ENCODE measurements at places on chromosomes 2 and 18. TPM values are rescaled to one million over a fixed set of nuclear protein-coding genes. Genes with fewer than 3 reads are reported as not detected.

CCL20 gene
- total RNA-seq, result 106 TPM

ABHD1 gene
- total RNA-seq, result 1.3 TPM

MYOM1 gene
- 45.9 TPM for total RNA-seq

SLC9A4 gene
- total RNA-seq, result not detected

KIAA2012 gene
- total RNA-seq, result 0.11 TPM

DNA sequence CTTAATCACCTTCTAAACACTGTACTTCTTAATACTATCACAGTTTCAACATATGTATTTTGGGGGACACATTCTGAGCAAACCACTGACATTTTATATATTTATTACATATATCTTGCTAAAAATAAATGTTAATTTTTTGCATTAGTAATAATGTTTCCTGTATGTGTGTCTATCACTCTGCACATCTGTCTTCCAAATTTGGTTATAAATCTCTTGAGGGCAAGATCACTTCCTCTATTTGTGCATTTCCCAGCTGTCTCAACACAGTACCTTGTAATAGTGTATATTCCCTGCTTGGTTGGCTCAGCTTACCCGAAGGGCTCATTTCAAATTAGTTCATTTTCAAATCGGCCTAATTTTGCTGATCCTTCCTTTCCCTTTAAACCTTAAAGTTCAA lies 617.1 kb upstream of the GYPC start:
- no peak overlapping the region for H3K4me3 ChIP-seq
- H3K27ac ChIP-seq, result no peak overlapping the region
- no peaks in the 10 kb centered on the region for H3K27me3 ChIP-seq
- no peaks in the 10 kb centered on the region for H3K4me1 ChIP-seq
- DNase-seq, result no peak
- no peaks in the 10 kb centered on the region for H3K36me3 ChIP-seq

DNA sequence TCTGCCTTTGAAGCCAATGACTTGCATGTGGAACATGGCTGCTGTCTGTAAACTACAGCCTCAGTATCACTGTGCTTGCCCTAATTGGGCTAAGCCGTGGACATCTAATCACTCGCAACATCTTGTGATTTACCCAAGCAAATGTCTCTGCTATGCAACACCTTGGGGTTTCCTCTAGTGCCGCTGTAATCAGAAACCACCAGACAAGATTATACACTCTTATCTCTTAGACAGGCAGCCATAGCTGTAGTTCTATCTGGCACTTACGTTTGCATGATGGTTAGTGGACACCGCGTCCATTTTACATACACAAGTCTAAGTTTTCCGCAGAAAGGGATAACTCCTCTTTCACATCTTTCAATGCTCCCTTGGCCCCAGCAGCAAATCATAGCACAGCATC lies 204.3 kb upstream of the CCDC68 start:
- H3K27ac ChIP-seq, result no peak overlapping the region
- DNase-seq, result no peak
- no peak overlapping the region for H3K4me3 ChIP-seq
- no peaks in the 10 kb centered on the region for H3K4me1 ChIP-seq
- no peaks in the 10 kb centered on the region for H3K27me3 ChIP-seq

DNA sequence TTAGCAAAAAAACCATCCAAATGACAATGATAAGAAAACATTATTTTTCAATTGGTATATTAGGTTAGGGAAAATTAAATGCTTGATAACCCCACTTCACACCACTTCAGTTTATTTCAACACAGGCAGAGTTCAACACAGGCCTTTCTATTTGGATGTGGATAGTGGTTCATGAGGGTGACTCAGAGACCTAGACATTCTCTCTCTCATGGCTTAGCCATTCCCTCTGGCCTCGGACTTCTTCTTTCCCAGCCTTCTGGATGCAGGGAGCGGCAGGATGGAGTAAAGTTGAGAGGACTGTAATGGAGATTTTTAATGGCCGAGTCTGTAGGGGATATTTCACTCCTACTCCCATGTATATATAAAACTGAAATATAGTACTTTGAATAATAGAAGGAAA lies 109.7 kb downstream of the CTNNA2 start:
- H3K4me3 ChIP-seq, result no peak overlapping the region
- DNase-seq, result no peak
- no peaks in the 10 kb centered on the region for H3K36me3 ChIP-seq

DNA sequence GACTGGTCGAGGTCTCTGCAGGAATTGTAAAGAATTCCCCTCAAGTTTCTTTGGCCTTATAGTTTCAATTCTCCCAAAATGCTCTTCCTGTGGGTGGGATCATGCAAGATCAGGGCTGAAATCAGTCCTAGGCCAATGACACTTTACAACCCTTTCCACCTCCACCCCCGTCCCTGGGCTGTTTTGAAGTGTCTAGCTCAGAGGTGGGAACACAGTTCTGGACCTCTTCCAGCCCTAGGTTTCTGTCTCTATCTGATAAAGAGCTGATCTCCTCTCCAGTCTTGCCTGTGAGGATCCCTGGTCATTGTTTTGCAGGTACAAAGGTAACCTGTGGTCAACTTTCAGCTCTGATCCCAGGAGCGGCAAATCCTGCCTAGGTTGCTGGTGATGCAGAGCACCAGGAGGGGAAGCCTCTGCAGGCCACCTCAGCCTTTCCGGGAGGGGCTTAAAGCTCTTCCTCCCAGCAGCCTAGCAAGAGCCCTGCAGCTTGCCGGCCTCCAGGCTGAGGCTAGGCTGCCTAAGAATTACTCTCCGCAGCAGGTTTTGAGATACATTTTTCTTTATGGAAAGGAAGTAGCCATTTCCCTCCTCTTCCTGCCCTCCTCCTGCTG lies 69.8 kb upstream of the WIPF1 start:
- H3K27me3 ChIP-seq, result no peaks in the 10 kb centered on the region
- no peaks in the 10 kb centered on the region for H3K4me1 ChIP-seq
- no peaks in the 10 kb centered on the region for H3K36me3 ChIP-seq
- H3K4me3 ChIP-seq, result no peak overlapping the region

DNA sequence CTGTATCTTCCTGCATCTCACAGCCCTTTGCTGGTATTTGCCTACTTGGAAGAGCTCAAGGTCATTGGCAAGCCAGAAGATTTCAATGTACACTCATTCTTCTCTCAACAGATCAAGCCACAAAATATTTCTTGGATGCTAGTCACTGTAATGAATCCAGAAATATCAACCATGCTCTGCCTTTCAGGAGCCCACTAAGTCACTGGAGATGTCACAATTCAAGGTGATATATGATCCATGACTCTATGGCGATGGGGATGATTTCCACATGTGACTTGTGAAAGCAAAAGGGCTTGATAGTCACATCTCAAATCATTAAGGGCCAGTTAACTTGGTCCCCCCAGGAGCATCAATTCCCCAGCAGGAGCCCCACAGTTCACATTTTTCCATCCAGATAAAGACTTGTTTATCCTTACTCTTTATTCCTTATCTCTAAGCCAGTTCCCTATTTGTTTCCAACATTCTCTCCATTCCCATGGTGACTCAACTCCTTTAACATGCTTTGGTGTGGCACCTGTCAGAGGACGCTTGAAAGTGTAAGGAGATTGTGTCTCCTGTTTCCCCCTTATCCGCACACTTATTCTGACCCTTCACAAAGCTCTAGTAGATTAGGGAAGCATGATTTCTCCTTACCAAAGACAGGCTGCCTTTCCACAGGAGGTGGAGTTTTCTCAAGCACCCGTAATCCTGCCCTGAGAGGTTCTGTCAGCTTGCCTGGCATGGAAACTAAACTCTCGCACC lies 15.8 kb downstream of the PKDCC start:
- no peak overlapping the region for H3K4me3 ChIP-seq
- H3K27ac ChIP-seq, result no peak overlapping the region
- DNase-seq, result no peak
- no peaks in the 10 kb centered on the region for H3K4me1 ChIP-seq

DNA sequence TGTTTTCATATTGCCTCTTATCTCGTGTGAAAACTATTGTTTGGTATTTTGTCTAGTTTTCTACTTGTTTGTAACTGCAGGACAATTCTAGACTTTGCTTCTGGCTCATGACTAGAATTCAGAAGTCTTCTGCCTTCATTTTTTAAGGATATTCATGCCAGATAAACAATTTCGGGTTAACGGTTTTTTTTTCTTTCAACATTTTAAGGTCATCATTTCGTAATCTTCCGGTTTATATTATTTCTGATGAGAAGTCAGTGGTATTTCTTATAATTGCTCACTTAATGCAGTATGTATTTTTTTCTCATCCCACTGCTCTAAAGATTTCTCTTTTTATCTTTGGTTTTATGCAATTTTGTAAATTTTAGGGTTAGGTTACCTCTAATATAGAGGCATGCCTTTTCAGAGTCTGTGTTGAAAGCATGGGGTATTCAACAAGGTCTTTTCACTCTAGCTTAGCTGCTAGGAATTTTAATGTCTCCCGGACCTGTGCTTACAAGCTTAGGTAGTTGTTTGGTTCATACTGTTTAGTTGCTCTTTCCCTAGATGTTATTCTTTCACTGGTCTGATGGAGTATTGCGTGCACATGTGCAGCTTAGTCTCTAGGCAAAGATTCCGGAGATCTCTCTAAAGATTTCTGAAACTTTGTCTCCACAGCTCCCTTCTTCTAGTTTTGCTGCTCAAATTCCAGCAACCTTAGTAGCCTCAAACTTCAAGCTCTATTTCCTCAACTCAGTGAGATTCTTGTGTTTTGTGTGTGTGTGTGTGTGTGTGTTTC lies 198.1 kb downstream of the MCFD2 start:
- no peaks in the 10 kb centered on the region for H3K4me1 ChIP-seq
- H3K4me3 ChIP-seq, result peak overlapping the region; percentile 34
- H3K36me3 ChIP-seq, result no peaks in the 10 kb centered on the region
- no peak for DNase-seq
- H3K27me3 ChIP-seq, result no peaks in the 10 kb centered on the region
- H3K27ac ChIP-seq, result peak overlapping the region; percentile 61

DNA sequence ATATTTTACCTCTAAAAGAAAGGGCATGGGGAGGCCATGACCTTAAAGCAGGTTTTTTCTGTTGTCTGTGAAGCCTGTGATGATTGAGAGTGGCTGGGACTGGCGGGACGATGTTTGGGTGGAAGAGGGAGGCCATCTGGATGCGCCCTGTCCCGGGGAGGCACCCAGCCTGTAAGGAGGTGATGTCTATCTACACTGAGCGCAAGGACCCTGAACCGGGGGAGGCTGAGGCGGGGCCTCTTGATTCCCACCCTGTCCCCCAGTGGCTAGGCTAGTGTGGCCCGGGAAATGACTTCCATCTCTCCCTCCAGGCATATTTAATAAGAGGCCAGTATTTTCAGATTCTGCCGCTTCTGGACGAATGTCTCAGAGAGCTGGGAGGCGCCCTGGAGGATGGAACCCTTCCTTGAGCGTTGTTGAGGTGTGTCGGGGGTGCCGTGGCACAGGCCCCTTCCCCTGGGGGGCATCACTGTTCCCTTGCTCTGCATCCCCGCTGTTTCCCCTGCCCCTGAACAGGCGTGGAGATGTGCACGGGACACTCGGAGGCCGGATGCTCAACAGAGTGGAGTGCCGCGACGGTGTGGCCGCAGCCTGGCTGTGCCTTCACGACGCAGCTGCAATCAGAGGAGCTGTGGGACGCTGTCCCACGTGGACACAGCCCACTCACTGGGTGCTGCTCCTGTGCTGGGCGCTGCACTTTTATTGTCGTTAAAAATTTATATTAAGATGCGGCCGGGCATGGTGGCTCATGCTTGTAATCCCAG lies 185.4 kb downstream of the LDLRAD4 start:
- H3K27me3 ChIP-seq, result no peaks in the 10 kb centered on the region
- H3K4me3 ChIP-seq, result no peak overlapping the region
- peaks cover 21% of the 10 kb centered on the region for H3K4me1 ChIP-seq
- H3K36me3 ChIP-seq, result no peaks in the 10 kb centered on the region
- H3K27ac ChIP-seq, result no peak overlapping the region

DNA sequence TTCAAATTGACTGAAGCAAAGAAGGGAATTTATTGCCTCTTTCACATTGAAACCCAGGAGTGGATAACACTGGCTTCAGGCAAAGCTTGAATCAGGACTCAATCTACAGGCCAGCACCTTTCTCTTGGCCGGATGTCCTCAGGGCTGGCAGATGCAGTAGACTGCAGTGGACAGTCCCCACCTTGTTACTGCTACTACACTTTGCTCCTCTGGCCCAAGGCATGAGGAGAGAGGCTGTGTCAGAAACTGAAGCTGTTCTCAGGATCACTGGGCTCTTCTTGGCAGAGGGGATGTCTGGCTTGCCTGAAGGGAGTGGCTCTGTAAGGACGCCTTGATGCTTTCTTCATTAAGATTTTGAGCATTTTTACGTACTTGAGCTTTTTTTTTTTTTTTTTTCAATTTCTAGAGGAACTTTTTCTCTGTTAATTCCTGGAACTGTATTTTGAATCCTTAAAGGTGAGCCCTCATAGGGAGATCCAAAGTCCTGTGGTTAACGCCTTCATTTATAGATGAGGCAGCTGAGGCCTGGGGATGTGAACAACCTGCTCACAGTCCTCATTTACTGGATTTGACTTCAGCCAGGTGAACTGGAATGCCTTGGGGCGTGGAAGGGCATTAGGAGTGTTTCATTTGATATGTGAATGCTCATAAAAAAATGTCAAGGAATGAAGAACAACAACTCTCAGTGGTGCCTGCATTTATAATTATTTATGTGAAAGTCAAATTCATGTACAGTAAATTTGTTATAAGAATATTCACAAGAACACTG lies 36.6 kb downstream of the CASP10 start:
- no peaks in the 10 kb centered on the region for H3K27me3 ChIP-seq
- H3K4me3 ChIP-seq, result no peak overlapping the region
- peaks cover 20% of the 10 kb centered on the region for H3K36me3 ChIP-seq
- H3K27ac ChIP-seq, result no peak overlapping the region
- H3K4me1 ChIP-seq, result no peaks in the 10 kb centered on the region
- no peak for DNase-seq

- no peaks in the 10 kb centered on the region for H3K4me1 ChIP-seq
- no peak for DNase-seq
- no peaks in the 10 kb centered on the region for H3K36me3 ChIP-seq
Observed at GRCh38 chr2:197055045-197055444, 128.5 kb upstream of the PGAP1 start.

DNA sequence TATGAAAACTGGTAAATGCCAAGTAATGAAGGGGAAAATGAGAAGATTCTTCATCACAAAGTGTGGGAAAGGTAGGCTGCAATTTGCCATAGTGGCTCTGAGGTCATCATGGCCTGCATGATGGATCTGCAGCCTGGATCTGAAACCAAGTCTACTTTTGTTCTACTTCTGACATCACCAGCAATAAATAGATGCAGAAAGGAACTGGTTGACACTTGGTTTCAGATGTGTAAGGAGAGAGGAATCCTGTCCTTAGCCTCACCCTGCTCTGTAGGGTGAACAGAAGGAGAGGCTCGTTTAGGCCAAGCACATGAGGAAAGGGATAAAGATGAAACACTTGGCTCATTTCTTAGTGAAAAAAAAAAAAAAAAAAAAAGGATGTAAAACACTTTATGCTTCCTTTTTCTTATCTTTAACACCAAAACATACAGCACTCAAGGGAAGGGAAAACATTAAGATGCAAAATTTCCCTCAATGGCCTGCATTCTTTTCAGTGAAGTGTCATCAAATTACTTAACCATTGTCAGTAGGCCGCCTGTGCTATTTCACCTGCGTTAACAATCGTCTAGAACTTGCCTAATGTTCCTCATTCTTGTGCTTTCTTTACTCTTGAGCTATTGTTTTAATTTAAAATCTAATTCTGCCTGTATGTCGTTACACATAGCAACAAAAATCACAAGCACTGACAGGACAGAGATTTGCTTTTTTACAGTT lies 3.9 kb downstream of the NEB start:
- H3K36me3 ChIP-seq, result no peaks in the 10 kb centered on the region
- no peak overlapping the region for H3K4me3 ChIP-seq
- H3K4me1 ChIP-seq, result no peaks in the 10 kb centered on the region
- no peaks in the 10 kb centered on the region for H3K27me3 ChIP-seq
- no peak for DNase-seq
